ENCODE measurements at places on chromosomes 4 and X. TPM values are rescaled to one million over a fixed set of nuclear protein-coding genes. Genes with fewer than 3 reads are reported as not detected.

- peak; percentile 54 for DNase-seq
Observed at GRCh38 chr4:140092094-140092851, 61.7 kb downstream of the MAML3 start.

GRCh38 chrX:155632431-155633100, 19.8 kb upstream of the TMLHE start:
- DNase-seq: no peak

- no peak for DNase-seq
Observed at GRCh38 chr4:3082925-3083515, 8.5 kb downstream of the HTT start.

GRCh38 chrX:153645921-153646488, 998 bp upstream of the DUSP9 start:
- DNase-seq: peak; percentile 23

Gene CLDN22
- not detected for total RNA-seq

- no peak for DNase-seq
Observed at GRCh38 chr4:89306486-89307177, 968 bp downstream of the GPRIN3 start.

Gene PNMA5
- total RNA-seq: not detected

GRCh38 chr4:14943749-14944148, 58.5 kb upstream of the CPEB2 start:
- DNase-seq: no peak

DNA sequence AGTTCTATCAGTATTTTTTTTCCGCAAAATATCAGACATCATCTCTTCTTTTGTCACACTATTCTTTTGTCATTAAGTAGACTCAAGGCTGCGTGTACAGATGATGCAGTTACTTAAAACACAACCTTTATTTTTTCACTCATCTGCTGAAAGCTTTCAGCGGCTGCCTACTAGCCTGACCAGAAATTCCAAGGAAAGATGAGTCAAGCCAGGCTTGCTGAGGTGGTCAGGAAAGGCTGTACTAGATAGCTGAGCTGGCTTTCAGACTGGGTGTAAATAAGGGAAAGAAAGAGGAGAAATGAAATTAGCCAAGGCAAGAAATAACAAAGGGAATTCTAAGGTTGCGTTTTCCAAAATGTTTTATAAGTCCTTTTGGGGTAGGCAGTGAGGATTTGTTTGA, 17.9 kb downstream of the STK26 start:
- DNase-seq: no peak

DNA sequence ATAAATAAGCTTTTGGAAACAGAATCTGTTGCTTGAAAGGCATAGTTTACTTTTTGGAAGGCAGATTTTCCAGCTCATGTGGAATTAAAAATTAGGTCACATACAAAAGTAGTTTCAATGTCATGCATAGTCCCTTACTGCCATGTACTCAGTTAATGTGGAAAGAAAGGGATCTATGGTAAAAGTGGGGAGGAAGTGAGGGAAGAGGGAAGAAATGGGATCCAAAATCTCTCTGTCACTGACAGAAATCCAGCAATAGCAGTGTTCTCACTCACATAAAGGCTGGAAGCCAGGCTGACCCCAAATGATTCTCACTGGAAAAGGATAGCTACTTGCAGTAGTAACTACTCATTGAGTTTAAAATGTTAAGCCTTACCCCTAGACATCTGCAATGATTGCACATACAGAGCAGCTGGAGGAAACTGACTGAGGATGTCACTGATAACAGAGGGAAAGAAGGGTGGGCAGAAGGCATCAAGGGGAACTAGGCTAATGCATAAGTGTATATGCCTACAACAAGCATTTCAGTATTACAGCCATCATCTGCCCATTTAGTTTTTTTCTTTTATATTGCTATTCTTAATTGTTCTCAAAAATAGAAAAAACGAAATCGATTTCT, 445.6 kb downstream of the FAT4 start:
- DNase-seq: no peak

Gene FRMPD4
- 0.12 TPM for total RNA-seq

DNA sequence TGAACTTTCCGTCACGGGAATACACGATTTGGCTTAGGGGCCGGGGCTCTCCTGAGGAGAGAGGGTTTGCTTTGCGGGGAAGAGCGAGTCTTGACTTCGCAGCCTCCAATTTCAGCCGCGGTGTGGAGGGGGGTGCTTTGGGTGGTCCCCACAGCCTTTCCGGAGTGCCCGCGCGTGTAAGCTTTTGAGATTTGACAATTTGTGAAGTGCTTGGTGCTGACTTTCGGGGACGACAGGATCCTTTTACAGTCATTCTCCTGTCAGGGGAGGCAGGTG, 355 bp downstream of the SCML1 start:
- no peak for DNase-seq

DNA sequence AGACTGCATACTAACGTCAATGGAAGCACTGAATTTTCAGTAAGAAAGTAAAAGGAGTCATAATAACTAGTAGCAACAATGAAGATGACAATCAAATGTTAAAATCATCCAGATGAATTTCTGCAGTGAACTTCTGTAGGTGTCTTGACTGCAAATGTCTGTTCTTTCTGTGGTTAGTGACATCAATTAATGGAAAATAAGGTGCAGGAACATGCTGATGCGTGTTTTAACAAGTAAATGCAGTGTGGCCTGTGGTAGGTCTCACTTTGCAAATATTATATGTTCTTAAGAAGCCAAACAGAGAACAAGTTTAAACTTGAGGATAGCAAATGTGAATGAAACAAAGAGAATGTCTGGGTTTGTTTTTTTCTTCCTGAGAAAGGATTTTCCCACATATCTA, 2.6 kb upstream of the DTHD1 start:
- no peak for DNase-seq

Gene WFS1
- 15.6 TPM for total RNA-seq

Gene CT45A5
- total RNA-seq: not detected

Gene NPNT
- 1.1 TPM for total RNA-seq

DNA sequence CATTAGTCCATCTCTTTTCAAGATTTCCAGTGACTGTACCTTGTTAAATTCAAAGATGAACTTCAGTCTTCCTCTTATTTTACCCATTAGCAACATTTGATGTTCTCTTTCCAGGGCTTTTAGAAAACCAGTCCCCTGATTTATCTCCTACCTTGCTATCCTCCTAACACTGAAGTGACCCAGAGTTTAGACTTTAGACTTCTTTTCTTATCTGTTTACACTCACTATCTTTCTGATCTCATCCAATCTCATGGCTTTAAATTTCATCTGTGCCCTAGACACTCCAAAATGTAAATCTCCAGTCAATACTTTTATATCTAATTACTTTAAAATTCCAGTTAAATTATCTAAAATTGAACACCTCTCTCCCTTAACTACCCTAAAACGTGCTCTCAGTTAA, 13.5 kb upstream of the CXXC4 start:
- DNase-seq: no peak

GRCh38 chr4:148444296-148445070, 2.3 kb upstream of the NR3C2 start:
- peak; percentile 58 for DNase-seq

GRCh38 chrX:148523303-148524080, 23.1 kb downstream of the AFF2 start:
- DNase-seq: no peak

DNA sequence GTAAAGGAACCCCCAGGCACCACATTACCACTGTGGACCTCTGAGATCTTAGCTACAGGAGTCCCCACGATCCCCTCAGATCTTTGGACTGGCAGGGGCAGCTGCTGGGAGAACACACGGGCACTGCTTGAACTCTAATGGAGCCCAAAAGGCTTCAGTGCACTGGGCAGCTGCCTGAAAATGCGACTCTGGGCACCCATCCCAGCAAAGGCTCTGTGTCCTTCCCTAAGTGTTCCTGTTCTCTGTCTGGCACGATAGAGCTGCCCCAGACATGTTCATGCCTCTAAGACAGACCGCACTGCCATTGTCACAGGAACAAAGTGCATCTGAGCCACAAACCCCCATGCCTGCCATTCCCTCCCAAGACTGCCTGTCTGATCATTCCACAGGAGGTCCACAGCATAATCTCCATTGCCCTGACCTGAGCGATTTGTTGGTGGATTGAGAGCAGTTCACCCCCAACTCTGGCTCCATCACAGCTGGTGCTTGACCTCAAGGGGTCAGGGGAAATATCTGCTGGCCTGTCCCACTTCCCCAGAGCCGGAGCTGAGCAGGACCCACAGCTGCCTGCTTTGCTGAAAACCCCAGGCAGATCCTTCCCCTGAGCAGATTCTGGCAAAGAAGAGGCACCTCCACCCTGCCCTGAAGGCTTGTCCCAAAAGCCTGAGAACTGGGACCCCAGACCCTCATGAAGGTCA, 436.0 kb upstream of the INTU start:
- no peak for DNase-seq

DNA sequence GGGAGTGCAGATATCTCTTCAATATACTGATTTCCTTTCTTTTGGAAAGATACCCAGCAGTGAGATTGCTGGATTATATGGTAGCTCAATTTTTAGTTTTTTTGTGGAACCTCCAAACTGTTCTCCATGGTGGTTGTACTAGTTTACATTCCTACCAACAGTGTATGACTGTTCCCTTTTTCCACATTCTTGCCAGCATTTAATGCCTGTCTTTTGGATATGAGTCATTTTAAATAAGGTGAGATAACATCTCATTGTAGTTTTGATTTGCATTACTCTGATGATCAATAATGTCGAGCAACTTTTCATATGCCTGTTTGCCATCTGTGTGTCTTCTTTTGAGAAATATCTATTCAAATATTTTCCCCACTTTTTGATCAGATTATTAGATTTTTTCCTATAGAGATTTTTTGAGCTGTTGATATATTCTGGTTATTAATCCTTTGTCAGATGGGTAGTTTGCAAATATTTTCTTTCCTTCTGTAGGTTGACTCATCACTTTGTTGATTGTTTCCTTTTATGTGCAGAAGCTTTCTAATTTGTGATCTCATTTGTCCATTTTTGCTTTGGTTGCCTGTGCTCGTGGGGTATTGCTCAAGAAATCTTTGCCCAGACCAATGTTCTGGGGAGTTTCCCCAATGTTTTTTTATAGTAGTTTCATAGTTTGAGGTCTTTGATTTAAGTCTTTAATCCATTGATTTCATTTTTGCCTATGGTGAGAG, 552.7 kb downstream of the ZNF674 start:
- no peak for DNase-seq

GRCh38 chr4:55546506-55546755, 278 bp downstream of the CLOCK start:
- DNase-seq: no peak

Gene VSIG1
- not detected for total RNA-seq

Gene CXCL5
- not detected for total RNA-seq
